ENCODE measurements at places on chromosomes 2 and 18.

DNA sequence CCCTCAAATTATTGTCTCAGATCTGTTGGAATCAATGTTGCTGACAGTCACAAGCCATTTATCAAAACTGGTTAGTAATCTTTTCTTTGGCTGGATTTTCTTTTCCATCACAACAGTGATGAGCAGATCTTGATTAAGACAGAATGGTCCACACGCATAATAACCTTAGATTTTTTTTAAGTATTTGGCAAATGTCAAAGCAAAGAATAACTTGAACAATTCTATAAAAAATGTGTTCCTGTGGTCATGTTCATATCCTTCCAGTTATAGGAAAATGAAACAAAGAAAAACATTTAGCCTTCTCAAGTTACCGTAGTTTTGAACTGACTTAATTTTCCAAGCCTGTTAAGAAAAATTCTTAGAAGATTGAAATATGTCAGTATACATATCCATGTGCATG lies 659.9 kb upstream of the ID2 start:
- no peak for DNase-seq

DNA sequence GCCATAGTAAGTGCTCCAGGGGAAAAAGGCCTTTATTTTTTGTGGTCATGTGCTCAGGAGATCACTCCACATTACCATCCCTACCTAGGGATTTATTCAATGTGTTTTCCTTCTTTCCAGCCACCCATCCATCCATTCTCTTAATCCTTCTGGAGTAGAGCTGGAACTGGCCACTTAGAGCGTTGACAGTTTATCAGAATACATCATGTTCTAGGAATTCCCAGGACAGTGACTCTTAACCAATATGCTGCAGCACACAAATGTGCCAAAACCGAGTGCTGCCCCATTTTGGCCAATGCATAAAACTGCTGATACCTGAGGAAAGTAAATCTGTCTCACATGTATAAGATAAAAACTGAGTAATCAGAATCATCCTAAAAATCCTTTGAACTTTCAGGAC lies 63.7 kb downstream of the FARSB start:
- DNase-seq: no peak

- no peak for DNase-seq
Measured at GRCh38 chr2:211941216-211941747, 597.3 kb downstream of the ERBB4 start.

DNA sequence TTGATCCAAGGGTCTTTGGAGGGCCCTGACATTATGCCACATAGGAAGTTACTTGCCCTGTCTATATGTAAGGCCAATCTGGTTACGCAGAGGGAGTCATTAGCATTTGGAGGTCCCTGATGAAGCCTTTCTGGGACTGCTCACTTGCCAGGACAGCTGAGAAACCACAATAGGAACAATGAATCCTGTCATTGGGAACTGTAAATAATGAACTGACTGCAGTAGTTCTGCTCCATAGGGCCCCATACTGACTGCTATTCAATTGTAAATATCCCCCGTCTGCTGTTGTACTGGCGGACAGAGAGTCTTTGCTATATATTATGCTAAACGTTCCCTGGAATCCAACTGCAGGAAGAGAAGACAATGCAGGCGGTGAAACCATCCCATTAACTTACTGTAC lies 149.4 kb upstream of the DCC start:
- DNase-seq: no peak
